ENCODE measurements at places on chromosomes 6 and 20.

DNA sequence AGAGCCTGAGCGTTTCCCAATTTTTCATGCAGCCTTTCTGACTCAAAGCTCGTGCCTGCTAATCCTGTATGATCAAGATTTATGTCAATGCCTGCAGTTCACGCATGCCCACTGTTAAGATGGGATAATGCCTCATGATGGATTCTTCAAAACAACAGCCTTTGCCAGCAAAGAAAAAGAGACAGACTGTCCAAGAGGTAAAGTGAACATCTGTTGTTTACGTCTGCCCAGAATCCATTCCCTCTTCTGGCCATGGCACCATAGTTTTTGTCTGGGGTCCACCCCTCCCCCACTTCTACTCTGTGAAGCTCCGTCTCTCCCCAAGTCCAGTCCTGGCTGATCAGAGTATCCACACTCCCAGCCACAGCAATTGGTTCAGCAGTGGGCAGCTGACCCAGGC lies 91.9 kb upstream of the EYA2 start:
- DNase-seq, result no peak

- DNase-seq, result no peak
These were observed 148.4 kb upstream of the ARID1B start for GRCh38 chr6:156628805-156629204.

- DNase-seq, result no peak
These were observed 118.2 kb downstream of the BACH2 start for GRCh38 chr6:90178384-90178855.

DNA sequence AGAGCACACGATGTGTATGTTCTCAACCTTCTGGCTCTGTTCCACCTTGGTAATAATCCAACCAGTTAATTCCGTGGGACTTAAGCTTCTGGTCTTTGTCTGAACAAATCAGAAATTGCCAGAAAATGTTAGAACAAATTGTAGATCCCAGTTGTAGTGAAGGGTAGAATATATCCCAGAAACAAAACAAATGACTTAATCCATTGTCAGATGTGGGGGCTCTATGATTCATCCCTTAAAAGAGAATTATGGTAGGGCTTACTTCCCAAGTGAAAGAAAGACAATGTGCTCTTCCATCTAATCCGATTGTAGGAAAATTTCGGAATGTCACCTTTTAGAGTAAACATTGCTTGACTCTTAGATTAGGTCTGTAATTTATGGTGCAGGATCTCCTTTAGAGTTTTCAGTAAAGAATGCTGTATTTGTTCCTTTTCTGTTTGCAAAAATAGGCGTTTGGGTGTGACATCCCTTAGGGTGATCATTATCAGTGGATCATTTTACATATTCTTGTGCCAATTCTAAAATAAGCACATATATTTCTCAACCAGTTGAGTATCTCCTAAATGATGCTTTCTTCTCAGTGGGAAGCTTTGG lies 234.5 kb upstream of the ZNF217 start:
- DNase-seq, result no peak

GRCh38 chr6:39009476-39009875 lies 39.1 kb upstream of the GLP1R start:
- DNase-seq, result no peak

- no peak for DNase-seq
These were observed 27.2 kb downstream of the MCUR1 start for GRCh38 chr6:13787137-13787536.

- peak; percentile 96 for DNase-seq
These were observed 1.3 kb downstream of the TUBB start for GRCh38 chr6:30721198-30722024.

- DNase-seq, result no peak
These were observed 538 bp upstream of the ENPP1 start for GRCh38 chr6:131807321-131807643.

DNA sequence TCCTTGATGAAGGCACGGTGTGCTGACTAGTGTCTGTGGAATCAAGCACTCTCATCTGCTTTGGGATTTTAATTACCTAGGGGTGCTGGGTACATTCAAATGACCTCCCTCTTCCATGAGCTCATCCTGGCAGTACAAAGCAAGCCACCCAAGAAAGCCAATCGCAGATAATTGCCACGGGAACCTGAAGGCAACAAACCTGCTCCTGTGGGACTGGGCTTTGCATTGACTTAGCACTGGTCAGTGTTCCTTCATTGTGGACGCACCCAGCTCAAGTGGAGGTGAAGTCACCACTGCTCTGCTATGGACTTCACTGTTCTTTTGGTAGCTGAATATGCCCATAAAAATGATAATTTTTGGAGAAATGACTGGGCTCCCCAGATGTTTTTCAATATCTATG lies 261.6 kb upstream of the FERMT1 start:
- DNase-seq, result no peak

DNA sequence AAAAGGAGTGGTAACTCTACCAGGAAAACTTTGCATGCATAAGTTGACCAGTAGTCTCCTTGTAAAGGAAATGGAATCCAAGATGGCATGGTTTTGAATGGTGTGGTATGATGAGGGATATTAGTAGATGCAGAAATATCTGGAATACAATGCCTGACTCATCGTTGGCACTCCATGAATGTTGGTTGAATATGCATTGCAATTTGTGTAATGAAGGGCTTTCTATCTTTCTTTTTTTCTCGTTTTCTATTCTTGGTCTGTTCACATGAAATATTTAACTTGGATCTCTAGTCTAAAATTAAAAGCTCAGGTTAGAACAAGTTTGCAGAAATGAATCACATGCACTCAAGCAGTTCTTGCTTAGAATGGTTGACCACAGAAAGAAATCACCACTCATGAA lies 277.3 kb upstream of the PRND start:
- no peak for DNase-seq

DNA sequence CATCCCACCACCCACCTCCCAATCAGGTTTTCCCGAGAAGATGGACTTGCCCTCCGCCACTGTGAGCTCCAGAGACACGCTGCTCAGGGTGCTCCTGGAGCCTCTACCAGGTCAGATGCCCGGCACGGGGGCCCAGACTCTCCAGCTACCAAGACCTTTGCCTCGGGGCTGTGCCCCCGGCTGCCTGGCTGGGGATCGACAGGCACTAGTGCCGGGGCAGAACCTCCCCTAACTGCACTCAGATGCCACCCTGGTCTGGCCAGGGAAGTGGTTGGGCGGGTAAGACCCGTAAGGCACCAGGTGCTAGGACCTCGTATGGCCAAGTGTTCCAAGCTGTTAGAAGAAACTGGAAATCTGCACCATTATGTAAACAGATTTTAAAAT lies 100.7 kb downstream of the ASXL1 start:
- DNase-seq, result no peak

DNA sequence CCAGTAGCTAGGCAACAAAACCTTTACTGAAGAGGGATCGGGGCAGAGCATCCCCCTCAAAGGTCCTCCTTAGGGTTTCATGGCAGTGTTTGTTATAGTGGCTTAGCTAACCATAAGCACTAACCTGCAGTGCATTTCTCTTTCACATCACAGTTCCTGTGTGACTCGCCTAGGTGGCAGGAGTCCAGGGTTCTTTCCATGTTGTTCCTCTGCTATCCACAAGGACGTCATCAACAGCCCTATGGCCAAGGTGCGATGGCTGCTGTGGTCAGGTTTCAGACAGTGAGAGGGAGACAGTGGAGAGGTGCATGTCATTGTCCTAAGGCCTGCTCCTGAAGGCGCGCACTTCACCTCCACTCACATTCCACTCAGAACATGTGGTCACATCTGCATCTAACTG lies 38.8 kb upstream of the FOXA2 start:
- DNase-seq, result no peak

DNA sequence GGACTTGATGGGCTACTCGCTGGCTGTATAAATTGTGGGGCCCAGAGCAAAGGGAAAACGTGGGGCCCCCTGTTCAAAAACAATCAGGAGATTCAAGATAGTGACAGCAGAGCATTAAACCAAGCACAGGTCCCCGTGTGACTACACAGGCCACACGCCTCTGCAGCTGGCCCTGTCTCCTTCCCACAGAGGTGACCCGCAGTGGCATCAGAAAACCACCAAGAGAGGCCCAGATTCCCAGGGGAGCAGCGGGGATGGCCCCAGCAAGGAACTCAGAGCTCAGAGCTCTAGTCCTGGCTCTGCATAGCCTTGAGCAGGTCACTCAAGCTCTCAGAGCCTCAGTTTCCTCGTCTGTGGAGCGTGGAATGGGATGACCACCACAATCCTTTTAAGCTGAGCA lies 57.6 kb downstream of the CPNE5 start:
- DNase-seq, result no peak

GRCh38 chr6:14121936-14122344 lies 4.4 kb downstream of the CD83 start:
- no peak for DNase-seq

GRCh38 chr20:24998631-24999445 lies 6.3 kb upstream of the APMAP start:
- no peak for DNase-seq

DNA sequence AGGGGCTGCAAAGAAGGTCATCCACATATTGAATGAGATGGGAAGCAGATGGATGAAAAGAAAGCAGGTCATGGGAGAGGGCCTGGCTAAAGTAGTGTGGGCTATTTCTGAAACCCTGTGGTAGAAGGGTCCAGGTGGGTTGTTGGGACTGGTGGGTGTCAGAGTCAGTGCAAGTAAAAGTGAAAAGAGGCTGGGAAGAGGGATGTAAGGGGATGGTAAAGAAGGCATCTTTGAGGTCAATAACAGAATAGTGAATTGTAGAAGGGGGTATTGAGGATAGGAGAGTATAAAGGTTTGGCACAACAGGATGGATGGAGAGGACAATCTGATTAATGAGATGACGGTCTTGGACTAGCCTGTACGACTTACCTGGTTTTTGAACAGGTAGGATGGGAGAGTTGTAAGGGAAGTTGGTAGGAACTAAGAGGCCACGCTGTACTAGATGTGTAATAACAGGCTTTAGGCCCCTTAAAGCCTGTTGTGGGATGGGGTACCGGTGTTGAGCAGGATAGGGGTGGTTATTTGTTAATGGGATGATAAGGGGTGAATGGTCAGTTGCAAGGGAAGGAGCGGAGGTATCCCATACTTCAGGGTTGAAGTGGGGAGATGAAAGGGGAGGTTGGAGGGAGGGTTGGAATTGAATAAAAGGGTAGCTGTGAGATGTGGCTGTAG lies 748.9 kb upstream of the ADGRB3 start:
- DNase-seq, result no peak

DNA sequence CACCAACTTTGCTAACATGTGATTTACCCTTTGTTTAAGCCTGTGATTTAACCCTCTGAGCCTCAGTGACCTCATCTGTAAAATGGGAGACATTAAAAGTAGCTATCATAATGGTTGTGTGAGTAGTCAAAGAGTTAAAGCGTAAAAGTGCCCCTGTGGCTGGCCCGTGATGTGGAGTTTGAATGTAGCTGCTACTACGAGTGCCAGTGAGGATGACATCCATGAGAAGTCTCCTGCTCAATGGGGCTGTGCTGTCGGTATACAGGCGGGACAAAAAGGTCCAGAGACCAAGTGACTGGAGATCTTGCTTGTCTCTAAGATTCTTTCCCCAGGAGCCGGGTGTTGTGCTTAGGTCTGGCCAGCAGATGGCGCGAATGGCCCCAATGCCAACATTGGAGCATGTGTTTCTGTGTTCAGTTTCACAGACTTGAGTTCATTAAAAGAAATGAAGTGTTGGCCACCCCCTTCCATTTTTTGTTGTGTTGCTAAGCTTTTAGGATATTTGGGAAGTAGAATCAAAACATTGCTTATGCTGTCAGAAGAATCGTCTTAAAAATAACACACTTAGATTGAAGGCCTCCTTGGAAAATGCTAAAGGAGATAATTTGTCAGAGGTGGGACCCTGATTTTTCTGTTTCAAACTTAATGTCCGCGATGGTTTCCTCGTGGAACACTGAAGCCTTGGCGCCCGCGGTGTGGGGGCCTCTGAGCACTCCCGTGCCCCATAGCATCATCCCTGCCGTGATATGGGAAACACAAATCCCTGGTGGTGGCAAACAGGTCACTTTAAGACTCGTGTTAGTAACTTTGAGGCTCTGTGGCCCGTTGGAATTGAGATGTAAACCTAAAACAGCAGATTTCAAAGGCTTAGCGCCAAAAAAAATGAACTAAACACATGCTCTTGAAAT lies 9.3 kb upstream of the RBM38 start:
- peak; percentile 87 for DNase-seq

DNA sequence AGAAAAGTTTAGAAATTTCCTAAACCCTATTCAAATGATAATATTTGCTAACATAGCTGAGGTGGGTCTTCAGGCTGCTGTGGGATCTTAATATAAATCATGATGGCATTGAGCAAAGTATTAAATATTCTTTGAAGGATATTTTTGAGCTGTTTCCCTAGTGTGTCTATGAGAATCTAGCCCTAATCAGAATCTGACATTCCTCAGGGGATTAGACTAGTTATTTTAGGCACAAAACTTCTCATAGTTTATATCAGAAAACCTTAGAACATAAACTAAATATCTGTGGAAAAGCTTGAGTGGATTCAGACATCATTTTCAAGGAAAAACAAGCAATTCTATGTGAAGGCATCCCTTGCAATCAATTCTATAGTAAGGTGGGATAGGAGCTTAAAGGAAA lies 594.5 kb downstream of the RFPL4B start:
- DNase-seq, result no peak

GRCh38 chr20:60447703-60448102 lies 489.5 kb downstream of the CDH26 start:
- DNase-seq, result no peak

DNA sequence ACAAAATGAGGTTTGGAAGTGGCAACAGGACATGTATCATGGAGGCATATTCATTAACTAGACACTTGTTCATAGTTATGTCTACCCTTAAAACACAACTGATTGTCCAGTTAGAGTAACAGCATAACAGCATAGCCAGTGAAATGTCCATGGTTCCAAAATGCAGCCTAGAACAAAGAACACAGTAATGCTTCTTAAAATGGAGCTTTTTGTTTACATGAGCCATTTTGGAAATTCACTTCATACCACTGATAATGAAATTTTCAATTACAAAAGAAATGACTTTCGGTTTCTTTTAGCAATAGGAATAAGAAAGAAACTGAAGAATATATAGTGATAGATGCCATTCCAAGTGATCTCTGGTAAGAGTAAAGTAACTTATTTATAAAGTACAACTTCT lies 111.1 kb upstream of the DST start:
- no peak for DNase-seq

DNA sequence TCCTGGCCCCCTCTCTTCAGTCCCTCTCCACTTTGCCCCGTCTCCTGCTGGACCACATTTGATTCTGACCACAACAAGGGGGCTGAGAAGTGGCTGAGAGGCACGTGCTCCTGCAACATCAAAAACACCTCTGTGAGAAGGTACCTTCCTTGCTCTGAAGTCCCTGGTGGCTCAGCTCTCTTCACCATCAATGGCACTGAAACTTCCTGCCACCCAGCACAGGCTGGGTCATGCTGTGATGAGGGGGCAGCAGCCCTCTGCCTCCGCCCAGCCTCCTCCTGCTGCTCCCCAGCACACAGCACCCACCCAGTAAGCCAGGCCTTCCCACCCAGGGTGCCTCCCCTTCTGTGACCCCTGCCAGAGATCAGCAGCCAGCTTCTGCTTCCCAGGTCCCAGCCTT lies 10.3 kb downstream of the ZMYND8 start:
- no peak for DNase-seq

GRCh38 chr20:19943061-19943521 lies 74.1 kb upstream of the NAA20 start:
- DNase-seq, result no peak

- DNase-seq, result no peak
These were observed 32.3 kb downstream of the FOXP4 start for GRCh38 chr6:41578217-41579087.
